Smooth muscle cell of the umbilical artery (primary cell): ENCODE measurements at places on chromosomes 1 and 21. TPM values are rescaled to one million over a fixed set of nuclear protein-coding genes. Genes with fewer than 3 reads are reported as not detected.

Gene STXBP3
- 60.6 and 88.8 TPM in 2 replicates for total RNA-seq

Gene SHC1
- total RNA-seq: 249 and 465 TPM in 2 replicates

Gene TNNT2
- not detected in 2 replicates for total RNA-seq

Gene PAPPA2
- total RNA-seq: 13.6 and 15.4 TPM in 2 replicates

Gene AMY2B
- total RNA-seq: 4.0 and 6.5 TPM in 2 replicates

Gene ARHGEF10L
- 15.4 and 22.3 TPM in 2 replicates for total RNA-seq

Gene CACNA1S
- not detected in 2 replicates for total RNA-seq

Gene GUCA2B
- total RNA-seq: not detected in 2 replicates

Gene CHAF1B
- total RNA-seq: 0.89 and 2.1 TPM in 2 replicates

Gene CR1L
- not detected in 2 replicates for total RNA-seq

Gene SPOCD1
- 47.8 and 99.9 TPM in 2 replicates for total RNA-seq

Gene OR2AJ1
- not detected in 2 replicates for total RNA-seq

Gene OR10J1
- not detected in 2 replicates for total RNA-seq

Gene CHI3L1
- 2.4 and 339 TPM in 2 replicates for total RNA-seq

Gene LCE1E
- total RNA-seq: 0.42 TPM in 1 of 2 replicates, not detected in the other

Gene FAM167B
- 0.78 TPM in 1 of 2 replicates, not detected in the other for total RNA-seq

Gene PLA2G2F
- not detected in 2 replicates for total RNA-seq

Gene FALEC
- not detected in 2 replicates for total RNA-seq

Gene AMY1A
- not detected in 2 replicates for total RNA-seq

Gene ZNF281
- total RNA-seq: 35.0 and 42.8 TPM in 2 replicates

Gene KRTAP19-1
- total RNA-seq: not detected in 2 replicates

Gene ANGPTL3
- total RNA-seq: under 0.01 TPM in 1 of 2 replicates, not detected in the other

Gene OR10T2
- total RNA-seq: not detected in 2 replicates

Gene CD5L
- total RNA-seq: not detected in 2 replicates
